ENCODE measurements at places on chromosomes 13 and 19. TPM values are rescaled to one million over a fixed set of nuclear protein-coding genes. Genes with fewer than 3 reads are reported as not detected.

The FGF22 gene
- 0.24 TPM for total RNA-seq

The SRRM5 gene
- total RNA-seq: 0.24 TPM

The CLEC17A gene
- not detected for total RNA-seq

The LHFPL6 gene
- 141 TPM for total RNA-seq

The PSPN gene
- 3.1 TPM for total RNA-seq

The CYP2A7 gene
- total RNA-seq: 0.24 TPM

The LILRB4 gene
- 4.6 TPM for total RNA-seq

All from umbilical cord (tissue), 2 donors.